Diencephalon (tissue), 1 donor: ENCODE measurements at places on chromosomes 7 and 10. TPM values are rescaled to one million over a fixed set of nuclear protein-coding genes. Genes with fewer than 3 reads are reported as not detected.

The CHCHD3 gene
- total RNA-seq, result 66.0 TPM

The WNT16 gene
- 0.69 TPM for total RNA-seq

The TMEM140 gene
- 0.92 TPM for total RNA-seq

The PALD1 gene
- total RNA-seq, result 12.7 TPM

The TMEM225B gene
- total RNA-seq, result 0.23 TPM
